ENCODE measurements at places on chromosomes 1 and 21.
A peak's percentile ranks its signal among the peaks of the same experiment; 100 is the strongest.

- DNase-seq = no peak
- peaks cover 5% of the 10 kb centered on the region for H3K4me1 ChIP-seq
- H3K4me3 ChIP-seq = no peak overlapping the region
These were observed 71.3 kb upstream of the PRDX6 start for GRCh38 chr1:173405834-173406233.

DNA sequence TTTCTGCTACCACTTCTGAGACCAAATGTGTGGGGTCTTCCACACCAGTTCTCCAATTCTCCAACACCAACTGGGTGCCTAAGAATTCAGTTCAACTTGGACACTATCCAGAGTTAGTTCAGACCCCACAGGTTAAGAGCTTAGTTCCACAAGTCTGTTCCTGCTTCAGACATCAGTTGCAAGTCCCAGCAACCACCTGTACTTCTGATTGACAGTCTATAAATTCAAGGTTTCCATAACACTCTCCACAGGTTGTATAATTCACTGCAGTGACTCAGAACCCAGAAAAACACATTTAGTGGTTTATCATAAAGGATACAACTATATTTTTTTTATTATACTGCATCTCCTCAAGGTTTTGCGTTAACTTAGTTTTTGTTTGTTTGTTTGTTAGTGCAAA, 18.7 kb downstream of the AK5 start:
- H3K27me3 ChIP-seq = peaks cover 2% of the 10 kb centered on the region
- no peak for DNase-seq
- no peaks in the 10 kb centered on the region for H3K36me3 ChIP-seq
- no peaks in the 10 kb centered on the region for H3K4me1 ChIP-seq
- no peak overlapping the region for H3K27ac ChIP-seq

DNA sequence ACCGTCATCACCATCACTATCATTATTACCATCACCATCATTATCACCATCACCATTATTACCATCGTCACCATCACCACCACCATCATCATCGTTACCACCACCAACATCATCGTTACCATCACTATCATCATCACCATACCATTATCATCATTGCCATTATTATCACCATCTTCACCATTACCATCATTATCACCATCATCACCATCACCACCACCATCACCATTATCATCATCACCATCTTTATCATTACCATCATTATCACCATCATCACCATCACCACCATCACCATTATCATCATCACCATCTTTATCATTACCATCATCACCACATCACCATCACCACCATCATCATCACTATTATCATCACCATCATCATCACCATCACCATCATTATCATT, 112.9 kb downstream of the AJAP1 start:
- H3K4me1 ChIP-seq = no peaks in the 10 kb centered on the region
- no peak overlapping the region for H3K27ac ChIP-seq
- peaks cover 4% of the 10 kb centered on the region for H3K27me3 ChIP-seq
- no peaks in the 10 kb centered on the region for H3K36me3 ChIP-seq
- no peak for DNase-seq

- H3K27ac ChIP-seq = no peak overlapping the region
- peaks cover 23% of the 10 kb centered on the region for H3K27me3 ChIP-seq
- H3K4me1 ChIP-seq = peaks cover 17% of the 10 kb centered on the region
- no peak overlapping the region for H3K4me3 ChIP-seq
- peaks cover 56% of the 10 kb centered on the region for H3K36me3 ChIP-seq
- DNase-seq = no peak
These were observed 10.7 kb downstream of the SEMA6C start for GRCh38 chr1:151135433-151136385.

- DNase-seq = no peak
- H3K4me3 ChIP-seq = no peak overlapping the region
- H3K4me1 ChIP-seq = no peaks in the 10 kb centered on the region
- no peaks in the 10 kb centered on the region for H3K27me3 ChIP-seq
- H3K36me3 ChIP-seq = peaks cover 4% of the 10 kb centered on the region
These were observed 104.4 kb downstream of the GALNT2 start for GRCh38 chr1:230171356-230172015.

- H3K4me1 ChIP-seq = peaks cover 19% of the 10 kb centered on the region
- no peak overlapping the region for H3K4me3 ChIP-seq
- no peaks in the 10 kb centered on the region for H3K36me3 ChIP-seq
These were observed 5.3 kb upstream of the SDE2 start for GRCh38 chr1:226004396-226004795.

DNA sequence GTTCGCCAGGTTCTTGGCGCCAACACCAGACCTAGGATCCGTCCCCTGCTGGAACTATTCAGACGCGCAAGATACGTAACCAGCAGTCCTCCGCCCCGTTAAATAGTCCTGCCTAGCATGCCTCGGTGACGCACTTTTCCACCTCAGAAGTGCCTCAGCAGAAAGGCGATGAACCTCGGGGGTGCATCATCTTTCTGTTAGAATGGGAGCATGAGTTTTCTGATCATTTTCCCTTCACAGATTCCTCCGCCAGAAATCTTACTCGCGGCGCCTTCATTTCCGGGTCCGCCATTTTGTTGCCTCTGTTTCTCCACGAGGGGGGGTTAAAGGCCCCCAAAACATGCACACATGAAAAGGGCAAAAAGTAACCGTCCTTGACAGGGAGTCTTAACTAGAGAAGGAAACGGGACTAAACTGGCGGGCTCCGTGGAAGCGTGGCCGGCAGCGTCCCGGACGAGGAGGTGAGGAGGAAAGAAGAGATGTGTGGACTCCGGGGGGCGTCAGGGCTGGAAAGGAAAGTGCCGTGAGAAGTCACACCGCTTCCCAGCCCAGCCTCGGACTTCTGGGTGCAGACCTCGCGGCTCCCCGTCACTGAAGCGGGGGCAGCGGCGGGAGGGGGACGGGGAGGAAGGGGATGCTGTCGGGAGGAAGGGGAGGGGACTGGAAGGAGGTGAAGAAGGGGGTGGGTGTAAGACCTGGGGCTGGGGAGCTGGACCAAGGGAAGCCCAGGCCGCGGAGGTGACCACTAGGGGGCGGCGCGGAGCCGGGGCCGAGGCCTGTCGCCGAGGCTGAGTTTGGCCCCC, at the start of gene GABPB2:
Gene GABPB2 (plus strand): TSS at position 288 of the 803 bp plus-strand sequence. CDS start 17,429 bp downstream, outside the sequence.
- H3K4me1 ChIP-seq = peaks cover 9% of the 10 kb centered on the region
- H3K27ac ChIP-seq = peak within 1 kb of the TSS; percentile 100
- peaks cover 5% of the 10 kb centered on the region for H3K36me3 ChIP-seq
- peaks cover 9% of the 10 kb centered on the region for H3K27me3 ChIP-seq
- DNase-seq = peak; percentile 91

DNA sequence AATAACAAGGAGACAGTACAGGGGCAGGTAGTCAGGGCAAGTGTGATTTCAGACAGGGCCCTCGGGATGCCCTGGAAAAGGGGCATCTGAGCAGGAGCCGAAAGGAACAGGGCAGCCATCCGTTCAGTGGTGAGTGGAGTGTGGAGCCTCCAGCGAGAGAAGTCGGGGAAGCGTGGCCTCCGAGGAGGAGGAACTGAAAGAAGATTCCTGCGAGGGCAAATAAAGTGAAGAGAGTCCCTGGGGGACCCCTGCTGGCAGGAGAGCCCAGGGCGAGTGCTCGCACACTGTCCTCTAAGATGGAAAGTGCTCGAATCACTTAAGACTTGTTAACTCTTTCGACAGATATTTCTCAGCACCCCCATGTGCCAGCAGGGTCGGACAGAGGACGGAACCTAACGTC, 3.5 kb upstream of the UTS2 start:
- H3K27ac ChIP-seq = no peak overlapping the region
- H3K27me3 ChIP-seq = peaks cover 4% of the 10 kb centered on the region
- H3K4me1 ChIP-seq = peaks cover 14% of the 10 kb centered on the region
- DNase-seq = no peak

- no peak overlapping the region for H3K27ac ChIP-seq
- no peak overlapping the region for H3K4me3 ChIP-seq
- H3K36me3 ChIP-seq = peaks cover 2% of the 10 kb centered on the region
- H3K4me1 ChIP-seq = no peaks in the 10 kb centered on the region
These were observed 559.8 kb downstream of the NPHP4 start for GRCh38 chr1:5432436-5432835.

DNA sequence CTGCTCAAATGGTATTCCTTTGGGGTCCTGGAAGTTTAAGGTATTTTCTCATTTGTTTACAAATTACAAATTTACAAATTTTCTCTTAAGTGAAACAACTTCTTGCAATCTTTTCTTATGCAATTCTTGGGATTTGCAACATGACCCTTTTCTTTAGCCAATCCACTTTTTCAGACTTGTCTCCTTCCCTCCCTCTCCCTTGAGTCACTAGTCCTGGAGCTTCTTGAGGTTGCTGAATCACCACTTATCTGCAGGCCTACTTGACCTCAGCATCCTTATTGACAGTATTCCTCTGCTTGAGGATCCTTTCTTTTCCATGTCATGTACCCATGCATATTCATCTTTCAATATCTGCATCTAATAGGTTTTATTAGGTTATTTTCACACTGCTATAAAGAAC, 302.8 kb upstream of the ADAMTS5 start:
- H3K27me3 ChIP-seq = no peaks in the 10 kb centered on the region
- H3K4me1 ChIP-seq = no peaks in the 10 kb centered on the region
- no peak overlapping the region for H3K27ac ChIP-seq
- no peak overlapping the region for H3K4me3 ChIP-seq
- no peaks in the 10 kb centered on the region for H3K36me3 ChIP-seq

GRCh38 chr1:80384959-80385358, 1378.4 kb upstream of the ADGRL4 start:
- no peak overlapping the region for H3K4me3 ChIP-seq
- H3K36me3 ChIP-seq = no peaks in the 10 kb centered on the region
- no peaks in the 10 kb centered on the region for H3K4me1 ChIP-seq
- H3K27me3 ChIP-seq = no peaks in the 10 kb centered on the region

- H3K27ac ChIP-seq = peak overlapping the region; percentile 33
- peak; percentile 46 for DNase-seq
- peaks cover 47% of the 10 kb centered on the region for H3K36me3 ChIP-seq
- H3K4me3 ChIP-seq = peak overlapping the region; percentile 57
These were observed 1532.7 kb upstream of the TPTE start for GRCh38 chr21:8988696-8989095.

- peaks cover 10% of the 10 kb centered on the region for H3K36me3 ChIP-seq
- no peak for DNase-seq
- peaks cover 52% of the 10 kb centered on the region for H3K4me1 ChIP-seq
- no peak within 1 kb of the TSS for H3K4me3 ChIP-seq
- H3K27me3 ChIP-seq = peaks cover 14% of the 10 kb centered on the region
- H3K27ac ChIP-seq = no peak within 1 kb of the TSS
These were observed at the start of gene ACOT11 for GRCh38 chr1:54547601-54548388. Gene ACOT11 (plus strand): TSS chr1:54548228. CDS start chr1:54548310, 82 bp downstream.

DNA sequence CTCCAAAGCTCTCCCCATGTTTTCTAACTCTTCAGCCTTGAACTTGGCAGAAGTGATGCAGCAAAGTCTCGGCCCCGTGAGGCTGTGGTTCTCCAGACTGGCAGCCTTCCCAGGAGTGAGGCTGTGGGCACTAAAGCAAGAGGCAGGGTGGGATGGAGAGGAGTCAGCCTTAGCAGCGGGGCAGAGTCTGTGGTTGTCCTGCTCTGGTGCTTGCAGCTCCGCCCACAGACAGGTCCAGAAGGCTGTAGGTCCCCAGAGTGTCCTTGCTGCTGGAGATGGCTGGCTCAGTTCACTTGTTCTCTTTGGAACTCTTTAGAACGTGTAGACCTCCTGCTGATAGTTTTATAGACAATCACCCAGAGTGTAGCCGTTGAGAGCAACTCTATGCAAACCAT, 142.6 kb downstream of the AJAP1 start:
- H3K4me1 ChIP-seq = no peaks in the 10 kb centered on the region
- H3K36me3 ChIP-seq = peaks cover 11% of the 10 kb centered on the region
- H3K4me3 ChIP-seq = peak overlapping the region; percentile 31
- no peak overlapping the region for H3K27ac ChIP-seq
- no peak for DNase-seq

- H3K27me3 ChIP-seq = peaks cover 7% of the 10 kb centered on the region
- no peaks in the 10 kb centered on the region for H3K36me3 ChIP-seq
- no peak overlapping the region for H3K27ac ChIP-seq
These were observed 2.6 kb downstream of the RNF220 start for GRCh38 chr1:44407430-44408211.

All from endothelial cell (in vitro differentiated cells).